ENCODE measurements at places on chromosomes 2 and 18.

DNA sequence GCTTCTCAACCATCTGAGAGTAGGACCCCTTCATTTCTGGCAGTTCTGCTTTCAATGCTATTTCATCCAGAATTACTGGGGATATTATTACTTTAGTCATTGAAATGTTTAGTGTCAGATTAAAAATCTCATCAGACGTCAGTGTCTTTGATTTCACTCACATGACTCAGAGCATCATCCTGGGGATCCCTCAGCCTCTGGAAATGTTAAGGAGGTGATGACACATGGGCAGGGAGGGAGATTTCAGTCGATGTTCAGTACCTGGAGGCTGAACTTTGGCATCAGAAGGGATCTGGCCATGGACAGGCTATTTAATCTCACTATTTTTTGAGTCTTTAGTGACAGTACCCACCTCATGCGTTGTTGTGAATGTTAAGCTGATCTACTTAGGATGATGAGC, 39.1 kb downstream of the OSBPL6 start:
- no peak for DNase-seq

DNA sequence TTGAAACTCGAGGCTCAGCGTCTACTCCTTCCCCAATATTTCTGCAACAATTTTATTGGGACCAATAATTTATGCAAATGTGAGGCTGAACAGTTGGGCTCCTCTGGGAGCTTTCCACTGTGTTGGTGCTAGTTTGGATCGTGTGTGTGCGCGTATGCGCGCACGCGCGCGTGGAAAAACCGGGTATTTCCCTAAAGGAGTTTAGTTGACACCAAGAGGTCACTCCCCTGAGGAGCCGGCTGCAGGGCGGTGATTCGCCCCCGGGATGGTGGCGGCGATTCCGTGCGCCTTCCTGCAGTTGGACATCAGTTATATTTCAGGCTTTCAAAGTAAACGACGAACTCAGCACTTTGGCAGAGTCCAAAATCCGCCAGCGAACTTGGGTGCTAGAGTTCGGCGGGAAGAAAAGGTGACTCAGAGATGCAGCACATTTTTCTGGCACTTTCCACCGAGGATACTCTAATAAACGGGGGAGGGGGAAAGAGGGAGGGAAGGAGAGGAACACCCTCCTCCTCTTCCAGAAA, 186.5 kb upstream of the FANCL start:
- peak; percentile 39 for DNase-seq

- peak; percentile 65 for DNase-seq
Measured at GRCh38 chr2:183079139-183079775, 710 bp downstream of the DUSP19 start.

GRCh38 chr2:199462956-199463692, 5.4 kb upstream of the SATB2 start:
- DNase-seq = peak; percentile 39

- DNase-seq = no peak
Measured at GRCh38 chr2:144712550-144712940, 192.6 kb upstream of the ZEB2 start.

GRCh38 chr2:71451705-71452104, 1.7 kb upstream of the DYSF start:
- no peak for DNase-seq

DNA sequence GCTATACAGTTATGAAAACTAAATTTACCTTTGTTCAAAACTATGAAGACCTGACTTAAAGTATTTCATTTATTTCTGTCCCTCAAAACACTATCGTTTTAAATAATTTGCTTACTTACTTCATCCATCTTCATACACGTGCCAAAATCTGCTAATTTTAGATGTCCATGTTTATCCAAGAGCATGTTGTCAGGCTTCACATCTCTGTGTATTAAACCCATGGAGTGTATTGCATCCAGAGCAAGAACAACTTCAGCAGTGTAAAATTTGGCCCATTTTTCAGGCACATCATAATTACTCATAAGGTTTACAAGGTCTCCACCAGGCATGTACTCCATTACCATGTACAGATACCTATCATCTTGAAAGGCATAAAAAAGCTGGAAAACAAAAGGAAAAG, 80.3 kb downstream of the SLC66A3 start:
- DNase-seq = no peak

GRCh38 chr2:113910967-113911678, 21.2 kb downstream of the ACTR3 start:
- DNase-seq = no peak

DNA sequence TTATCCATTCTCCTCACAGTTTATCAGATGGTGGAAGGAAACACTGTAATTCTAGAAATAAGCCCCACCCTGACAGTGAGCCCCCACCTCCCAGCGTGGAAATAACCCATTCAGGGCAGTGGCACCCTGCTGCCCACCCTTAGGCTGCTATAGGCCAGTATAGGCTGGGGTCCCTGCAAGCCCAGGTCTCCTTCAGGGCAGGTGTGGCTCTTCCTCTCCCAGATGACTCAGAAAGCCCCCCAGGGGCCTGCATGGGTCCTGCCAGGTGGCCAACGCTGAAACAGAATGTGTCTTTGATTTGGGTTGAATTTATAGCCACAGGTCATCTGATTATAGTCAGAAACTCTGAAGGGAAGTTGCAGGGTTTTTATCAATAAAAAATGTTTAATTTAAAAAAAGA, 136.4 kb downstream of the SH3RF3 start:
- no peak for DNase-seq

DNA sequence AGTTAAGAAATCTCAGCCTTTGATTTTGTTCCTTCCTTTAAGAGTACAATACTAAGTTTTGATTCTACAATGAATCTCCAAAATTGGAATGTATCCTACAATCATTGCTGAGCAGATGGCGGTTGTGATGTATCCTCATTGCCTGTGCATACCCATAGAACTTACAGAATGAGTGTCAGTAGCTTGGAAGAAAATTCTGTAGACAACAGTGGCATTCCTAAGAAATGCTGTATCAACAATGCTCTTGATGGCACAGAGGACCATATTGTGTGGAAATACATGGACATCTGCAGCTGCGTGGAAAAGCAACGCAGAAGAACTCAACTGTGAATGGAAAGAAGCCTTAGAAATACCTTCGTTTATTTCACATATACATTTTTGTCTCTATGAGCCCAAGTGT, 30.2 kb downstream of the GAREM1 start:
- no peak for DNase-seq

DNA sequence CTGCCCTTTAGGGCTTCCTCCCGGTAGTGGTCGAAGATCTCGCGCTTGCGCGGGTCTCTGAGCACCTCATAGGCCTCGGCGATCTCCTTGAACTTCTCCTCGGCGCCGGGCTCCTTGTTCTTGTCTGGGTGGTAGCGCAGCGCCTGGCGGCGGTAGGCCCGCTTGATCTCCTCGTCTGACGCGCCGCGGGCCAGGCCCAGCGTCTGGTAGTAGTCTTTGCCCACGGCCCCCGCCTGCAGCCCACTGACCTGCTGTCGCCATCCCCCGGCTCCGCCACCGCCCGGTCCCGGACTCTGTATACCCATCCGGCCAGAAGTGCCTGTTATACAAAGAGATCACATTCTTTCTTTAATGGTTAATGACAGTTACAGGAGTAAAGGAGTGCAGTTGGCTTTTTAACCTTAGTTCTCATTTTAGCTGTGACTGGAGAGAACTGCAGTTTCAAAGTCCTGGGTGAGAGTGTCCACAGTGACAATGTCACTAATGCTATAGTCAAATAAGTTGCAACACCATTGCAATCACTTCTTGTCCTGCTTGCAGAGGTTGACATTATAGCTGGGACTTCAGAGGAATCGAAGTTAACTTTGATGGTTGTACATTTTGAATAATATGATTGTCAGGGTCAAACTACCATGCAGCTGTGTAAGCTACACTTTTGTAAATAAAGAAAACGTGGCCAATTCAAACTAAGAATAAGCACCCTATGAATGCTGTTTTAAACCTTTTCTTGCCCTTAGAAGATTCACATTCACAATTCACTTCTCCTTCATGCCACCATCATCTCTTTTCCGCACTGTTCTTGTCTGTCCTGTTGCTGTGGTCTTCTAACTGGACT, 35.3 kb upstream of the CAVIN2 start:
- no peak for DNase-seq

DNA sequence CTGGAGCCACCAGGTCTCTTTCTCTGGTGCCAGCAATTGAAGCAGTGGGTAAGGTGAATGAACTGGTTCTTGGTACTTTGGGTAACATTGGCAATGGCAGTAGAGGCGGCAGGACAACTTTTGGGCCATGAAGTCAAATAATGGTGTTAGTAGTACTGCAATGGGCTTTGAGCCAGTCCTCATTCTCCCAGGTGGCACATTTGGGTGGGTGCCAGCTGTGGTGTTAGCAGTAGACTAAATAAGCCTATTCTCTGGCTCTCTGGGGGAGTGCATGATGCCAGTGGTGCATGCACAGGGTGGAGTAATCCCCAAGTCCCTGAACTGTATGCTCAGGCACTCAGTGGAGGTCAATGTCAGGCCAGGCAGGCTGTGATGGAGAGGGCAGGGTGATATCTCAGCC, 120.2 kb upstream of the LRRTM4 start:
- DNase-seq = no peak

DNA sequence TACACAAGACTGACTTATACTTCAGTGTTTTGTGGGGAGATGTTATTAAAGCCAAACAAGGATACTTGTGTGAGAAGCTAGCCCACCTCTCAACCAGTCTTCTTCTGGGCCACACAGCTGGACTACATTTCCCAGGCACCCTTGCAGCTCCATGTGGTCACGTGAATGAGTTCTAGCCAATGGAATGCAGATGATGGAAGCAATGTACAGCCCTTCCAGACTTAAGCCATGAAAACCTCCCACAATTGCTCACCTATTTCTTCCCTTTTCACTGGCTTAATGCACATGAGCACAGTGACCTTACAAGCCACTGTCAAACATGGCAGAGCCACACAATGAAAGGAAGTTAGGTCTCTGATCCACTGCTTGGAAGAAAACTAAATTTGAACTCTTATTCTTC, 20.4 kb upstream of the FEZ2 start:
- peak; percentile 5 for DNase-seq

DNA sequence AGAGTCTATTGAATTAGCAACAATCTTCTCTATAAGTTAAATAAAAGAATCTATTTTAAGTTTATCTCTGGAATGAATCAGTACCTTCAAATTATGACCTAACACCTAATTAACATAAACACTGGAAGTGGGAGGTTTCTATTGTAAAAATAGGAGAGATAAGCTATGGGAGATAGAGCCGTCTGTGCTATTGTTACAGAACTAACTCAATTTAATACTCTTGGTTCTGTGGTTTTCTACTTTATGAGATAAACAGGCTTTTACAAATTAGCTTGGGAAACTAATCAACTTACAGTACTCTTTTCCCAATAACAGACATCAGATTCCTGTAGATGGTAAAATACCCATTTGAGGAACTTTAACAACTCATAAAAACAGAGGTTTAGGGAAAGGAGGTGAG, 25.6 kb upstream of the STAT1 start:
- DNase-seq = no peak

GRCh38 chr2:172735582-172736423, at the start of gene RAPGEF4:
RAPGEF4 (plus strand) TSS chr2:172735845; CDS start chr2:172735984, 139 bp downstream.
- no peak for DNase-seq

DNA sequence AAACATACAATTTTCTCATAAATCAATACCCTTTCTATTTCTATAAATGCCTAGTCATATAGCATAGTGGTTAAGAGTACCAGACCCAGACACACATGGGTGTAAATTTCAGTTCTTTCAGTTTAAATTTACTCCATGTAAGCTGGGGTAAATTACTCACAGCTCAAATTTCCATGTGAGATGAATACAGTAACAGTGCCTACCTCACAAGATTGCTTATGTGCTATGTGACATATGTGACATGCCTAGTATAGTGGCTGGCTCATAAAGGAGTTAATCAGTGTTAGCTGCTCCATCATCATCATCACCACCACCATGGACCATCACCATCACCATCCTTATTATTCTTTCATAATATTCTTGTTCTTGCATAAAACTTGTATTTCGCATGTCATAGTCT, 61.6 kb upstream of the CD302 start:
- DNase-seq = no peak

DNA sequence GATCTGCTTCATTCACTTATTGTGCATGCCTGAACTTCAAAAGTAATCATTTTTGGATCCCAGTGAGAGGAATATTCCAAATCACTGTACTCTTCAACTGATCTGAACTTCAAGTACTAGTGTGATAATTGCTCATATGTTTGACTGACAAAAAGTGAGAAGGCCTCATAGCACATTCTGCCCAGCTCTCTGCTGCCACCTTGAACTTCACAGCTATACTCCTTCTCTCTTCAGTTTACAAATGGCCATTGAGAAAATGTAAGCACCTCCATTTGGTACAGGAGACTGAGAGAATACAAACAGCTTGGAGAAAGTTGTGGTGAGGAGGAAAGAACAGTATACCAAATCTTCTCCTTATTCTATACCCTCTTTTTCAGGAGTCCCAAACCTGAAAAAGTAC, 946.0 kb upstream of the CHAC2 start:
- peak; percentile 12 for DNase-seq

DNA sequence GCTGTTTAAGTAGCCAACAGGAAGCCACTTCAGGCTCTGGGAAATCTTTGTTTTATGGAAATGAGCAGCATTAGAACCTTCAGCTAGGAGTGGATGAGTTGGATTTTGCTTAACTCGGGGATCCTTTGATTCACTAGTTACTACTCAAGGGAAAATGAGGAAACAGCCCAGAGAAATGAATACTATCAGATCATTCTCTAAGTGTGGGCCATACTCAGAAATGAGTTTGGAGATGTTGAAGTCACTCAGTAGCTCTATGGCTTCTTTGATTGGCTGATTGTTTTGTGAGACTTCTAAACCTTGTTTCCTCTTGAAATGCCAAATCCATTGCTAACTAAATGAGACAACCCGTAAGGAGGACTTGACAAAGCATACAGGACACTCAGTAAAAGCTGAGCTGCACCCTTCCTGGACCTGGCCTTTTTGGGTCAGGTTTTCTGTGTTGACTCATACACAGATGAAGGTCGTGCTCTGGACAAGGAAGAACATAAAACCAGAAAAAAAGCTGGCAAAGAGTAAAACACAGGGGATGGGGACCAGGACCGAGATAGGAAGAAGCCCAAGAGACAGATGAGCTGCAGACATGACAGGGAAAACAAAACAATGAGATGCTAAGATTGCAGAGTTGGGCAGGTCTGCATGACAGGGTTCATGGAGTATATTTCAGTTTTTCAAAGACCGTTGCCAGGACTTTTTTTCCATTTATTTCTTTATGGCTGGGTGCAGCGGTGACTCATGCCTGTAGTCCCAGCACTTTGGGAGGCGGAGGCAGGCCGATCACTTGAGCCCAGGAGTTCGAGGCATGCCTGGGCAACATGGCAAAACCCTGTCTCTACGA, 41.6 kb downstream of the INO80C start:
- no peak for DNase-seq

Data from NCI-H1694 treated with DMSO at 0.1 percent for 48 hours (cell line).